HS-5 (cell line): ENCODE measurements at places on chromosomes 4 and X.

DNA sequence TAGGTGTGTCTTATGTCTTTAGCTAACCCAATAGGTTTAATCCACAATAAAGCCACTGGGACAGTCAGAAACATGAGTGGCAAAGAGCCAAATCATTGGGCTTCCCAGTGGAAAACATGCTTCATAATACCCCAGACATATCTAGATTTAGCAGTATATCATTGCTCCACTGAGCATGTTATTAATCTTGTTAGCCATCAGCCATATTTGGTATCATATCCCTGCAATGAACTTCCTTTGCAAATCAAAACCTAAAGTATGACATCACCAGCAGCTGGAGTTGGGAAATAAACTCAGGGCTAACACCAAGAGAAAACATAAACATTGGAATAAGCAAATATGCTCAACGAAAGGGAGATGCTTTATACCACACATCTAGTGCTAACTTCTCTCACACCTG is 280.8 kb upstream of the NOCT start:
- DNase-seq: no peak

GRCh38 chr4:64713256-64713840 is 304.1 kb upstream of the TECRL start:
- no peak for DNase-seq

GRCh38 chrX:26653050-26653449 is 437.1 kb downstream of the MAGEB5 start:
- no peak for DNase-seq

DNA sequence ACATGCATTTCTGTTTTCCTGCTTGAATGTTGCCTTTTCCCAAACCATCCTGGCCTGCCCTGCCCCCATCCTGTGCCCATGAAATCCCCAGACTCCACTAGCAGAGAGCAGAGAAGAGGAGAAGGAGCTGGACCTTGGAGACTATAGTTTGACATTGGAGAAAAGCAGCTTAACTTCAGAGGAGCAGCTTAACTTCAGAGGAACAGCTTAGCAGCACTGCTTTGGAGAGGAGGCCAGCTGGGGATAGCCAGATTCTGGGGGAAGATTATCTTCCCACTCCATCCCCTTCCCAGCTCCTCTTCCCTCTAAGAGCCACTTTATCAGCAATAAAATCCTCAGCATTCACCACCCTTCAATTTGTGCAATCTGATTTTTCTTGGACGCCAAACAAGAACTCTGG is 443.0 kb downstream of the PCDH10 start:
- no peak for DNase-seq

- no peak for DNase-seq
Measured at GRCh38 chr4:72311291-72311690, 257.7 kb downstream of the ADAMTS3 start.

DNA sequence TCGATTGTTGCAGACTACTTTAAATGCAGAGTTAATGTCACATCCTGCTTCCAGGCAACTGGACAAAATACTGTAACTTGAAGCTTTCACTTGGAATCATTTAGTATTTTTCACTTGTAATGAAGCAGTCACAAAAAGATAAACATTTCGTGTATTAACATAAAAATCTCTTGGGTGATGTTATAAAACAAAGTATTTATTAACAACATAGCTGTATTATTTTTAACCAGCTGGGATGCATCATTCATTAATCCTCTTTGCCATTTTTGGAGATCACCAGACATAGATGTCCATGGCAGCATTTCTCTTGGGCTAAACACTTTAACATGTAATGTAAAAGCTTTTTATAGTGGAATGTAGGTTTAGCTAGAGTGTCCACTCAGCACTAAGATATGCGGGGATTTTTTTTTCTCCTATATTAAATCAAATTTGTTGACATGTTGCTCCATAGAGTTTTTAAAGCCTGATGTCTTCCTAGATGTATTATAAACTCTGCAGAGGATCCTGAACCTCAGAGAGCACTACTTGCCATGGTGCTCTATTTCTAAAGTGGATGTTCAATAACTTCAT is 193.7 kb upstream of the SPANXN4 start:
- no peak for DNase-seq

GRCh38 chrX:17449866-17450265 is 74.9 kb downstream of the NHS start:
- DNase-seq: no peak

- no peak for DNase-seq
Measured at GRCh38 chr4:145861336-145862318, 77.0 kb downstream of the ZNF827 start.

DNA sequence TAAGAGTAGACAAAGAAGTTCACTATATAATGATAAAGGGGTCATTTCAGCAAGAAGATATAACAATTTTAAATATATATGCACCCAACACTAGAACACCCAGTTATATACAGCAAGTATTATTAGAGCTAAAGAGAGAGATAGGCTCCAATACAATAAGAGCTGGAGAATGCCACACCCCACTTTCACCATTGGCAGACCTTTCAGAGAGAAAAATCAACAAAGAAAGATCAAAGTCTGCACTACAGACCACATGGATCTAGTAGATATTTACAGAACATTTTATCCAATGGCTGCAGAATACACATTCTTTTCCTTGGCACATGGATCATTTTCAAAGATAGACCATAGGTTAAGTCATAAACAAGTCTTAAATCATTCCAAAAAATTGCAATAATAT is 479.7 kb upstream of the DIAPH2 start:
- no peak for DNase-seq

DNA sequence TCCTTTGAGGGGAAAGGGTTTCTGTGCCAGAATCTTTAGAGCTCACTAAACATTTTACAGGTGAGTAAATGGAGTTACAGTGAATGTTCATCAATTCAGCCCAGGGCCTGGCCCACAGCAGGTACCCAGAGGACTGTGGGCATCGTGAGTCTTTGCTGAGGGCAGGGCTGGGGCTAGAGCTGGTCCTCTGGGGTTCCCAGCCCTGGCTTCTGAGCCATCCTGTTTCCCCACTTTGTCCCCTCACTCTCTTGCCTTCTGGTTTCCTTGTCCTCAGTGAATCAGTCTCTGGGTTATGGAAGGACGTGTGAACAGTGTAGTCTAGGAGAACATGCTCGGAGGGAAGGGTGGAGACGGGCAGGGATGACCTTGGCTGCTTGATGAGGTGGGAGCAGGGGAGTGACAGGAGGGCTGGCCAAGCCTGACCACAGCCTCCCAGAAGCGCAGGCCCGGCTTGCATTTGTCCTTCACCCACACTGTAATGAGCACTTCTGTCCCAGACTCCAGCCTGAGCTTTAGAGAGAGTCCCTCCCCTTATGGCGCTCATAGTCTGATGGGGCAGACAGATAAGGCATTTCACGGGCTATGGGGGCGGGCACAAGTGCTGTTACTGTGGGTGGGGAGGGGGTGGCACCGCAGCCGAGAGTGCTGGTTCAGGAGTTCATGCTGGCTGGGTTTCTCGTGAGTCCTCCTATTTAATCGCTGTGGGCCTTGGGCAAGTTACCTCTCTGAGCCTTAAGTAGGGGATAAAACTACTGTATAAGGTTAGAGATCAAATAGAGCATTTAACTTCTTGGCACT is 17.3 kb downstream of the TBC1D14 start:
- no peak for DNase-seq

DNA sequence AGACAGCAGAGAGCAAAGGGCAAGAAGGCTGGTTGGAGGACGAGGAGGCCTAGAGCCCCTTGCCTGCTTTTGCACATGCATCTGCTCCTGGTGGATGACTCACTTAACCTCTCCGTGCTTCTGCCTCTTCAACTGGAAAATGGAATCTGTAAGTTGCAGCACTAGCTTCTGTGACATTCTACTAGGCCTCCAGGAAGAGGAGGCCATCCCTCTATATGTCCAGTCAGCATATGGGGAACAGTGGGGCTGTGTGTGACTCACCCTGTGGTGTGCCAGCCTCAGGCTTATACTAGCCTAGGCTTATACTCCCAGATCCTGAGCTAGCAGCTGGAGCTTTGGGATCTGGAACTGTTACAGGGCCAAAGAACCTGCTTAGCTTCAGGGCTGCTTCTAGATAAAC is 36.0 kb downstream of the RTL9 start:
- DNase-seq: no peak

DNA sequence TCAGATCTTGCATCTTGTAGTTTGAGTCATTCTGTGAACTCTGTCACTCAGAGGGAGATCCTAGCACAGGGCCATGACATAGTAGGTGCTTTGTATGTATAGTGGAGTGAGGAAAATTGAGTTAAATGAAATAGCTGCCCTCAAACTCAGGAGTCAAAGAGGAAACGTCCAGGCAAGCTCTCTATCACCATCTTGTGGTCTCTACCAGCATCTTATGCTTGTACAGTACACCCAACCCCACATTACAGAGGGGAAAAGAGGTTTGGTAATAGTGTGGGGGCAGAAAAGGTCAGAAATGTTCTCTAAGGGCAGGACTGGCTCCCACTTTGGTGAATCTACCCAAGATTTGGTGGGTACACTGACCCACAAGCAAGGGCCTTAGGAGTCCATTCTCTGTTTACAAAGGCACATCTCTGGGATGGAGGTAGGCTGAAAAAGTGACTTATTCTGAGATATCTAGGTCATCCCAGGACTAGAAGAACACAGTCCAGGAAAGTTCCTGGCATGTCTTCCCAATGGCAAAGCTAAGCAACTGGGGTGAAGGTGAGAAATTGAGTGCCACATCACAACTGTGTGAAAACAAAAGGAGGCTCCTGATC is 131.8 kb downstream of the OR13H1 start:
- no peak for DNase-seq
